ENCODE measurements at places on chromosomes 6 and 20.

- DNase-seq: no peak
Observed at GRCh38 chr20:58330687-58331086, 21.2 kb downstream of the RAB22A start.

- no peak for DNase-seq
Observed at GRCh38 chr6:21281366-21281765, 312.2 kb upstream of the SOX4 start.

DNA sequence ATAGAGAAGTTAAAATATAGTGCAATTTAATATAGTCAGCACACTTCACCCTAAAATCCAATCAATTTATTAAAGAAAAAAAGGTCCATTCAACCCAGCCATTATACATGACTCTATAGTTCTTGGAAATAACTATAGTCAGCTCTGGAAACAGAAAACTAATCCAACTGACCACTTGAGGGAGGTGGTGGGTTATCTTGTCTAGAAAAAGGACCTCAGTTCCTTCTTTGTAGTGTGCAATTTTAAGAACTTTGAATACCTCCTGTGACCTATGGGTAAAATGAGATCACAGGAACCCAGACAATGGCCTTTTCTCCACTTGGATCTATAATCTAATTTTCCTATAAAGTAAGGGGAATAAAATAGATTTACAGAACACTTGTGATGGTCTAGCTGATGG, 163.6 kb upstream of the CENPW start:
- DNase-seq: no peak

- no peak for DNase-seq
Observed at GRCh38 chr20:9503526-9504245, 10.7 kb upstream of the LAMP5 start.

GRCh38 chr6:153673225-153673624, 365.8 kb upstream of the OPRM1 start:
- no peak for DNase-seq

DNA sequence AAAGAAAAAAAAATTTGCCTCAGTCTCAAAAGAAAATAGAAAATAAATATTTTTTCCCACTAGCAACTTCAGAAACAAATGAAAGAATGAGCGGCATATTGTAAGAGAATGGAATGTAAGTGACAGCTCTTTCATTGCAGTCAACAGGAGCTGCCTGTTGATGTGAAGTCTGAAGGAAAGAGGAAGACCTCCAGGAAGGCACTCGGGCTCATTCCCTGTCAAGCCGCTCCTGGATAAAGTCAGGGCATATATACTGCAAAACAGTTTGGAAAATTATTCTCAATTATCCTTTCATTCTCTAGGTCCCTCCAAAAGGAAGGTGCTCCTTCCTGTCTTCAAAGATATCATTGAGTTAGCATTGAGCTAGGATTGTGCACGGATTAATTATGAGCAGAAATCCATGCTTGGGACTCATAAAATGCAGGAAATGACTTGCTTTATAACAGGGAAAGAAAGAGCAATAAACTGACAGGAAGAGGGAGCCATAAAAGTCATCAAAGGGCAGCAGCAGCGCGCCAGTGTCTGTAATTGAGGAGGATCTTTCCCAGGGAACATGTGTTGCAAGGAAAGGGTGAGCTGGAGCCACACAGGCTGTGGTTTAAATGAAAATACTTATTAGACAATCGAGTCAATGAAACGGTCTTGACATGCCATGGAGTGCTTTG, 218.2 kb downstream of the C6orf118 start:
- DNase-seq: no peak

GRCh38 chr6:23566418-23566817, 559.6 kb upstream of the NRSN1 start:
- DNase-seq: no peak

DNA sequence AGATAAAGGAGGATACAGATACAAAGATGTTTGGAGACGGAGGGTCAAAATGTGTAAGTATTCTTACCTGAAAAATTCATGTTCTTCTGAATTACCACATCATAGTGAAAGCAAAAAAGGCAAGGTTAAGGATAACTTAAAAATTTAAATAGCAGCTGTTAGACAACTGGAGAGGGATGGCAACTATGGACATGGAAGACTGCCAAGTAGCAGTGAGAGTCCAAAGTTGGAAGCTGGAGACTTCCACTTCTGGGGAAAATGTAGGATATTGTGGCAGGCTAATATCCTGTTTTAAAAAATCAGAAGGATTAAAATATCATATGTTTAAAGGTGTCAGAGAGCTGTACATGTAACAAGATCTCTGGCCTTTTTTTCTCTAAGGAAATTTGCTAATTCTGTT, 29.8 kb downstream of the SYCP2 start:
- DNase-seq: no peak

- peak; percentile 71 for DNase-seq
Observed at GRCh38 chr20:47355489-47356219, 845 bp downstream of the ZMYND8 start.

DNA sequence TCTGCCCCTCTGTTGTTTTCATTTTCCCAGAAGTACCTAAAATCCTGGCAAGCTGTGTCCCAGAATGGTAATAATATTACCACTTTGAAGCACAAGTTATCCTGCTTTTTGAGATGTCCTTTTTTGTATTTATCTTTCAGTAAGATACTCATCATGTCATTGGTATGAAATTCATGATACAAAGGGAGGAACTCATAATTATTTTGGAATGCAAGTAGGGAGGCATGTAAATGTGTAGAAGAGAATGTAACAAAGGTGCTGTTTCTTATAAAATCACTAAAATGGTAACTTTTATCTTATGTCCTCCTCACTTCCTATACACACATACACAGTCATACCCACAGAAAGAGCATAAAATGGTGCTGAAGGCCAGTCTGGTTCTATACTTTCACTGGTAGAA, 109.9 kb downstream of the CD2AP start:
- no peak for DNase-seq

DNA sequence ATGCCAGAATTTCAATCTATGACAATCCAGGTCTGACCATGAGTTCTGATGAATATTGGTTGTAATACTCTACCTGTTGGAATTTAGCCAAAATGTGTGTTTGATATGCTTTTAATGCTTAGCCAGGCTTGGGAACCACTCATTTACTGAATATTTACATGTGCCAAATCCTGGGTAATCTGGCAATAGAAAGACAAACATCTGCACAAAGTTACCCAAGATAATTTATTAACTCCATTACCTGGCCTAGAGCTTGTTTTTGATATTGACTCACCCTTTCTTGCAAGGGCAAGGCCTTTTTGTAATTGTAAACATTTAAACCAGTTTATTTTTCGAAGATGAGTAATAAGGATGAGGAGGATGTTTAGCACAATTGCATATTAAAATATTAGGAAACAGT, 13.5 kb upstream of the CD2AP start:
- no peak for DNase-seq

GRCh38 chr20:33299111-33299603, 16.1 kb downstream of the BPIFB1 start:
- DNase-seq: peak; percentile 54

DNA sequence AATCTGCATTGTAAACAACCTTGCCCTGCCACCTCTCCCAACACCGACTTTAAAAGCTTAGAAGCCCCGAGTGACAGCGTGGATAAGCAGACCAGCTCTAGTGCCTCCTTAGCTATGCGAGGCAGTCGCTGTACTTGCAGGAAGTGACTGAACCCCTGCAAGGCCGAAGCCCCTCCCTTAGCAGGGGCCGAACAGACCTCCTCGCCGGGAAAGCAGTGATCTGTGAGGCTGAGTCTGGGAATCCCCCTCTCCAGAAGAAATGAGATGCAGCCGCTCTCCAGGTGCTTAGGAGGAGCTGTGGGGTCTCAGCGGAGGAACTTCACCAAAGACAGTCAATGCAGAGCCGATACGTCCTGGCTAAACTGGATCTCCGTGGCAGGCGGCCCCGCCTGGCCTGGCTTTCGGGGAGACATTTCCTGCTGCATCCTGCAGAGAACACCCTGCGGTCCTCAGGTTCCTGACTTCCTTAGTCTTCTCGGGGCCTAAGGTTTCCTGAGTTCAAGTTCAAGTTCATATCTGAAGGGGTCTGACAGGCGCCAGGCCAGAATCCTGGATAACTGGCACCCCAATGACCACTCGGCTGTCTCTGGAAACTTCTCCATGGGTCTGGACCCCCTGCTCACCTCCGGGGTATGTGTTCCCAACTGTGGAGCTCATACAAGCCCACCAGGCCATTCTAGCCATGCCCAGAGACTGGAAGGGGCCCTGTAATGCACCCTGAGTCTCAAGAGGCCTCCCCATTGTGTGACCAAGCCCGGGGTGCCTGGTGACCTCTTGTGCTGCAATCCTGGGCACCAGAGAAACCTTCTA, 20.4 kb upstream of the FRMD1 start:
- DNase-seq: no peak

DNA sequence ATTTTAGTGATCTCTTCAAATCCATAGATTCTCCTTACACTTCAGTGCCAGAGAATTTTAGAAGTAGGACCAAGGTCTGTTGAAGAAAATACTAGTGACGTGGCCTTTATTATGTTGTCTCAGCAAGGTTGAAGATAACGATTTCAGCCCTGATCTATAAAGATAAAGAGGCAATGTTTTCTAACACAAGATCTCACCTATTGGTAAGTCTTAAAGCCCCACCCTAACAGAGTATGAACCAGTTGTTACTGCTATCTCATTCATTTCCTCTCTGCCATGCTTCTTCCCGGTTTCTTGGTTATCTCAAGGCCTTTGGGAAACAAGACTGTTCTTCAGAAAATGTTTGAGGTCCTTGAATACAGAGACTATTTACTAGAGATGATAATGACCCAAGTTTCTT, 53.1 kb downstream of the KIAA0408 start:
- DNase-seq: no peak

DNA sequence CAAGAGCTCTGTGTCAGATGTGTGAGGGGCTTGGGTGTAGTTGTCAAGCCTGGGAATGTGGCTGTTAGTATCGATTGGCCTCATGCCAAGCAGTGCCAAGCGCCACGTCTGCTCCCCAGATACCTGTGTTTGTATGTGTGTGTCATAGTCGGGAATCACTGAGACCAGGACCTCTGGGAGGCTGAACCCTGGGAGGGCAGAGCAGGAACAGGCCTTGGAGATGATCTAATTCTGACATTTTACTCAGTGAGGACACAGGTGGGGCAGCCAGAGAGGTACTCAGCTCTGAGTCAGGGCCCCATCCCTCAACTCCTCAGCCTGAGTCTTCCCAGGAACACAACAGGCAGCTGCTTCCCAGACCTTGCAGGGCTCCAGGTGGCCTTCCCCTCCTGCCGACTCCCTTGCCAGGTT, 51.2 kb upstream of the FANCE start:
- DNase-seq: no peak

DNA sequence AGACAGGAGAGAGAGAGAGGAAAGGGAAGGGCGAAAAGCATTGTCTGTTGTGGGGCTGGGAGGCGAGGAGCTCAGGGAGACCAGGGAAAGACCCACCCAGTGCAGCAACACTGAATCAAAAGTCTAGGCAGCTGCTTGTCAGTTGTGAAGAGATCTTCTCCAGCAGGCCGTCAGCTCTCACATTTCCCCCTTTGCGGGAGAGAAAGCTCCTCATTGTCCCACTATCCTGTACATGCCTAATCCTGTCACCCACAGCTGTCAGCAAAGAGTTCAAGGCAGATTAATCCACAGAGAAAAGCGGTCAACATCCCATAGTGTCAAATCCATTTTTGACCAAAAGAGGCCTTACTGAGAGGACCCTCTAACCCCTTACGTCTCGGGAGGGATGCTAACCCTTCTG, 27.3 kb downstream of the RNF182 start:
- DNase-seq: no peak

GRCh38 chr6:89242574-89243330, 25.6 kb upstream of the GABRR1 start:
- no peak for DNase-seq

DNA sequence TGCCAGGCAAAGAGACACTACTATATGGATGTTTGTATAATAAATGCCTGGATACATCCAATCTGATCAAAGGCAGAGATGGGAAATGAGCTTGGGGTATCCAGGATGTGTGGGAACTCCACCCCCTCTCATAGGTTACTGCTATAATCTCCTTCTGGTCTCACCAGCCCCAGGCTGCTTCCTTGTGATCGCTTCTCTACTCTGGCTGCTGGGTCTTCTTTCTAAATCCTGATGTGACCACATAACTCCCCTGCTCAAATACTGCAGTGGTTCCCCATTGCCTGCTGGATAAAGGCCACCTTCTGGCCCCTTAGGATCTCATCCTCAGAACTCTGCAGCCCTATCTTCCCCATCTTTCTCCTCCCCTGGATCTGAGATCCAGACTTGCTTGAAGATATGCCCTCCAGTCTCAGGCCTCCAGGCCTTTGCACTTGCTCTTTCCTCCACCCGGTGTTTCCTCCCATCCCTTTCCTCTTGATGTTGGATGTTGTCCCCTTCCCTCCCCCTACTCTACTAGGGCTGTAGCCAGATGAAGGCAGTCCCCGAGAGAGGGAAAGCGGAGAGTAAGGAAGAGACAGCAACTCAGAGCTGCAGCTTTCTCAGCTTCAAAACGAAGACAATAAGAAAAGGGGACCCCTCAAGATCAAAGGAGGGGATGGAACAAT, 828 bp upstream of the XKR7 start:
- no peak for DNase-seq

- DNase-seq: no peak
Observed at GRCh38 chr6:85756982-85757381, 114.3 kb upstream of the SYNCRIP start.

DNA sequence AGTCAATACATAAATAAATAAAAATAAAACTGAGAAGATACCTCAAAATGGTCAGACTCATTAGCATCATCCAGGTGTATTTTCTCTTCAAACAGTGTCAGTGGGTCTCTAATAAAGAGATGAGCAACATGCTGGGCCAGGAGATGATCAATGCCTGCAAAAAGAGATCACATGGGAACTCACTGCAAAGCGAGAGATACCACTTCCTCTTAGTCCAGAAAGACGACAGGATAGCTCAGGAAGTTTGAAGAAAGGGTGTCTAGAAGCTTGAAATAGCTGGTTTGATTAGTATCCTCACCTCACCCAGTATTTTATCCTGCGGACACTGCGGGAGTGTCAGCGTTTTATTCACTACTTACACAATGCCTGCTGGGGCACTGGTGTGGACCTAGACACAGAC, 38.0 kb downstream of the GCLC start:
- no peak for DNase-seq

- DNase-seq: no peak
Observed at GRCh38 chr6:80454661-80455365, 348.3 kb downstream of the BCKDHB start.

GRCh38 chr6:140970485-140970884, 1162.2 kb upstream of the GJE1 start:
- DNase-seq: no peak

DNA sequence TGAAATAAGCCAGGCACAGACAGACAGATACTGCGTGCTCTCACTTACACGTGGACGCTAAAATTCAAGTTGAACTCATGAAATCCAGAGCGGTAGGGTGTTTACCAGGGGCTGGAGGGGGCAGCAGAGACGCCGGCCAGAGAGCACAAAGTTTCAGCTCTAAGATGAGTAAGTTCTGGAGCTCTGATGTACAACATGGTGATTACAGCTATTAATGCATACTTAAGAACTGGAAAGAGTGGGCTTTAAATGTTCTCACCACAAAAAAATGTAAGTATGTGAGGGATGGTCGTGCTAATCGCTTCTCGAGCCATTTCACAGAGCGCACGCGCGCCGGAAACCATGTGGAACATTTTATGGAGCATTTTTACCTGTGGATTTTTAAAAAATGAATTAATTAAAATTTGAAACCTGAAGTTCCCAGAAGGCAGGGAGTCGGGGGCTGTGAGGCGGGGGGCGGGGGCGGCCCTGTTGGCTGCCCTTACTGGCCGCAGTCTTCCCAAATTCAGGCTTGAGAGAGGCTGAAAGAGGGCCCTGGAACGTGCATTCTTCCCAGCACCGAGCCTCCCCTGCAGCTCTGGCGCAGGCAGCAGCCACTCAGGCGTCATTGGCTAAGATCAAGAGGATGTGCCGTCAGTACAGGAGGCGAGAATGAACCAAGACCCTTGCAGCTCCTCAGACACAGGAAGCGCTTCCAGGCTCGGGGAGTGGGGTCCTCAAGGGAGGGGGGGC, 8.5 kb upstream of the SLCO4A1 start:
- DNase-seq: no peak

Data from hematopoietic multipotent progenitor cell treated with erythropoietin and hydrocortisone succinate and interleukin-3 and kit ligand, for 17 days (in vitro differentiated cells).